ENCODE measurements at places on chromosomes 2 and 18.

- DNase-seq = no peak
Measured at GRCh38 chr18:44117821-44118220, 562.9 kb upstream of the SETBP1 start.

DNA sequence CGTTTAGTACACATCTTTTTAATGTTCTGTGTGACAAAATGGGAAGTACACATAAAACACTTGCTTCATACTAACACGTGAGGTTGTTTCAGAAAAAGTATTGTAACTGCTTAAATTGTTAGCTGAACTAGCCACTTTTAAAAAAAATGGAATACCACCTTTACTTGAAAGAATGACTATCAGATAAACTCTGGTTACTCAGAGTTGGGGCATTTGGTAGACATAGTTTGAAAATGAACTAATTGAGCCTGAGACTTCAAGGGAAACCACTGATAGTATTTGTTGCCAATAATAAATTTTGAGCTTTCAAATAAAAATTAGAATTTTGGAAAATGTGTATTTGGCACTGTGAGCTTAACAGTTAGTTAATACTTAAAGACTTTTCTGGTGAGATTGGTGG, 103.0 kb upstream of the FBXO11 start:
- no peak for DNase-seq

DNA sequence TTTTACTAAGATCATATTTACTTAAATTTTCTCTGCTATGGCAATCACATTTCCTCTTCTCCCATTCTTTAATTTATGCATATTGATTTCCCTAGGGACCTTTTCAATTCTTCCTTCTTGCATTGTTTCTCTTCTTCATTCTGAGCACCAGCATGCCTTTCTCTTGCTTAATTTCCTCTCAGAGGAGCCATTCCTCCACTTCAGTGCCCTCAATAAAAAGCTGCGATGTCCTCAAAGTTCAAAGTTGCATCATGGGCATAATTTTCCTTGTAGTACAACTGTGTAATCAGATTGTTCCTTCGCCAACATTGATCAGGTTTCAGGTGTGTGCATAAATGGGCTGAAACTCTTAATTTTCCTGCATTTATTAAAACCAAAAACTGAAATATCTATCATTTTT, 21.8 kb upstream of the CD226 start:
- DNase-seq = no peak

- no peak for DNase-seq
Measured at GRCh38 chr2:172613040-172613439, 57.1 kb downstream of the PDK1 start.

DNA sequence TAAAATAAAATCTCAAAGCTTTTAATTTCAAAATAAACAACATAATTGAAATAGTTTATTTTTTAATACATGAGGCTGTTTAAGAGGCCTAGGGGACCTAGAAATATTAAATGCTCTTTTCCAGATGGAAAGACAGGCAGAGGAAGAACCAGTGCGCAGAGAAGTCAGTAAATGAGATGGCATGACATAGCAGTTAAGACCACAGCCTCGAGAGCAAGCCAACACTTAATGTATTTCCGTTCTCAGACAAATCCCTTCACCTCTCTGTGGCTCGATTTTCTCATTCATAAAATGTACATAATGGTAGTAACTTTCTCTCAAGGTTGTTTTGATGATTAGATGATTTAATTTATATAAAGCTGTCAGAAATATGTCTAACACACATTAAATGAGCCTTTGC, 405.1 kb upstream of the CWC22 start:
- no peak for DNase-seq

DNA sequence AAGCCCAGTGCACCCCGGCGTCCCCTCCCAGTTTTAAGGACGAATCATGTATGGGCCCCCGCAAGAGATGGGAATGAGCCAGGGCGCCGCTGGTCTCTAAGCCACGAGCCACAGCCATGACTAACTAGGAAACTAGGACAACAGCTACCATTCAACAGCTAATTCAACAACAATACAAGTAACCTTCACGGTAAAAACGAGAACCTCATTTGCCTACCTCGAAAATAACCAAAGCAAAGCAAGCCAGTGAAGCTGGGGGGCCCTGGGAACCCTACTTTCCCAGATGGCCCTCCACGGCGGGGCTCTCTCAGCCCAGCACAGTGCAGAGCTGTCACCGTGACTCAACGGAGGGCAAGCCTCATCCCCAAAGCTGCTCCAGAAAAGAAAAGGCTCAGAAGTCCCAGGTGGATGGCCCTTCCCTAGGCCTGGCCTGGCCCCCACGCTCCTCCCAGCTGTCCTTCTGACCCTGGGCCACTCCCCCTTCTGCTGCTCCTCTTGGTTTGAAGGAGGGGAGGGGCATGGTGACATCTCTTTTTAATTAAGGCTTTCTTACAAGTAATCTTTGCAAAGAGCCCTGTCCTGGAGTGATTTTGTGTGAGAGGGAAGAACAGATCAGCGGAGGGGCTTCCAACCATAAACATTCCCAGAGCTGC, 126.3 kb downstream of the HDAC4 start:
- peak; percentile 60 for DNase-seq

Data from activated CD4-positive, alpha-beta T cell treated with anti-CD3 and anti-CD28 coated beads for 48 hours (primary cell).